ENCODE measurements at places on chromosomes 5 and 9.

GRCh38 chr5:137303509-137303908 is 195.6 kb downstream of the SPOCK1 start:
- DNase-seq = no peak

DNA sequence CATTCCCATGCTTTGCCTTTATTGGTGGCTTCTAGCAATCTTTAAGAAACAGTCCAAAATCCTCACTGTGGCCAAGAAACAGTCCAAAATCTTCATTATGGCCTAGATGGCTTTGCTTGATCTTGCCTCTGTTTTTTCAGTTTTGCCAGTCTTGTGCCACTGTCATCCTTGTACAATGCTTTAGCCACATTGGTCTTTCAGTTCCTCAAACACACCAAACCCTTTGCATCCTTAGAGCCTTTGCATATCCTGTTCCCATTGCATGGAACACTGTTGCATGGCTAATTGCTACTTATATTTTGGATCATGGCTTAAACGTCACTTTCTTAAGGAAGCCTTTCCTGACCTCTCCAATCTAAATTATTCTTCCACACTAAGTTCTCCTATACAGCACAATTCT is 22.1 kb downstream of the MRRF start:
- DNase-seq = no peak

DNA sequence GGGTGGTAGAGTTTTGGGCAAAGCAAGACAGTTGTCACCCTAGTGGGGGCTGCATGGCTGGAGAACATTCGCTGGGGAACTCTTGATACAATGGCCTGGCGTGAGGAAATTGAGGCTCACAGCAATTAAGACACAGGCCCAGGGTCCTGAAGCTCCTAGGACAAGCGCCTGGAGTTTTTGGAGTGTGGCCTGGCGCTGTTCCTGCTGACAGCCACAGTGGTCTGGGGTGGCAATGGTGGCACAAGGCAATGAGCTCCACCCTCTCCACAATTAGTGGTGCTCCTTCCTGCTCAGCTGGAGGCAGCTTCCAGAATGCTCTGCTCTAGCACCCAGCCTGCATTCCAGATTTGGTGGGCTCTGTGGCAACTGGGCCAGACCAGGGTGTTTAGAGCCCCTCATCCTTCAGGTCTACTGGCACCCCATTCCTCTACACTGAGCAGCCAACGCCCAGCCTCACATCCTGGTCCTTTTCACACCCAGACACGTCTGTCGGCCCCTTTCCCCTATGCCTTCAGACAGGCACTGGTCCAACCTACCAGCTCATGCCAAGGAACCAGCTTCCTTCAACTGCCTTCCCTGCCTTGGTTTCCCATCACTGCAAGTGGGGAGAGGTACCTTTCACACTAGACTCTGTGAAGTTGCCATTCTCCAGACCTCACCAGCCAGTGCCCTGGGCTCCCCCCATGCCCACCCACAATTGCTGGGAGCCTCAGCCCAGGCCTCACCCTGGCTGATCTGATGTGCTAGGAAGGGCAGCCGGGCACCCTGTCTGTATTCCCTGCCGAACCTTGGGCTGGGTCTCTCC is 138.1 kb upstream of the COL5A1 start:
- no peak for DNase-seq

- no peak for DNase-seq
These were observed 18.4 kb upstream of the IL17B start for GRCh38 chr5:149397530-149397929.

DNA sequence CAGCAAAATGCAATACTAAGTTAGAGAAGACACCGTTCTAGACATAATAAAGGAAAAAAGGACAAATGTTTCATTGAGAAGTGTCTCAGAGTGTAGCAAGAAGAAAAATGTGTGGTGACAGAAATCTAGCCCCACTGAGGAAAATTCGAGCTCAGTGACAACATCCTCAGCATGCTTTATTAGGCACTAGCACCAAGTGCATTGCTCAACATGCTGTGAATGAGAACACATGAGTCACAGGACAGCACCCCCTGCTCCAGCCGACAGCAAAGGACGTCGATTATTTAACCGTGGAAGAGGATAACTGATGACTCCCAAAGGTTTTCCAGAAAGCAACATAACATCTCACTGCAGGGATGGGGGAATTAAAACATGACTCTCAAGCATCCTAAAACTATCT is 182.7 kb downstream of the GNAQ start:
- DNase-seq = no peak

DNA sequence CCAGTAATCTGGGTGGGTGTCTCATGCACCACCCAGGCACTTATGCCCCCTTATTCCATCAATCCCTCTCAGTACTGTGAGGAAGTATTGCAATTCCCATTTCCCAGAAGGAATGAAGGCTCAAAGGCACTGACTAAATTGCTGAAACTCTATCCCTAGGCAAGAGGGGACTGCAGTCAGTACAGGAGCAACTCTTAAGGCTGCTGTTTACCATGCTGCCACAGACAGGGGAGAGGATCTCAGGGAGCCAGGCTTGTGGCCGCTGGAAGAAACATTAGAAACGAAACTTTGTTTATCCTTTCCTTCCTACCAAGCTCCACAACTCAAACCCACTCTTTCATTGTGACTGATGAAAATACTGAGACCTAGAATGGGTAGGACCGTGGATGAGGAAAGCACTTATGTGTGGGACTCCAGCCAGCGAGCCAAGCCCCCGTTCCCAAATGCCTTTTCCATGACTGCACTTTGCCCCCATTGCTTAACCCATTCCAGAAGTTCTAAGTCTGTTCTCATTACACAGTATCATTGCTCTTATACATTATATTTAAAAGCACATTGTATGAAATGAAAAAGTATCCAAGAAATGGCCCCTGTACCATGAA is 54.3 kb downstream of the TLE1 start:
- no peak for DNase-seq

- peak; percentile 54 for DNase-seq
These were observed 50.0 kb upstream of the SLC25A51 start for GRCh38 chr9:37953775-37954437.

GRCh38 chr5:981456-981855 is 27.1 kb upstream of the NKD2 start:
- DNase-seq = no peak

- no peak for DNase-seq
These were observed 37.9 kb downstream of the GEMIN5 start for GRCh38 chr5:154900066-154900465.

DNA sequence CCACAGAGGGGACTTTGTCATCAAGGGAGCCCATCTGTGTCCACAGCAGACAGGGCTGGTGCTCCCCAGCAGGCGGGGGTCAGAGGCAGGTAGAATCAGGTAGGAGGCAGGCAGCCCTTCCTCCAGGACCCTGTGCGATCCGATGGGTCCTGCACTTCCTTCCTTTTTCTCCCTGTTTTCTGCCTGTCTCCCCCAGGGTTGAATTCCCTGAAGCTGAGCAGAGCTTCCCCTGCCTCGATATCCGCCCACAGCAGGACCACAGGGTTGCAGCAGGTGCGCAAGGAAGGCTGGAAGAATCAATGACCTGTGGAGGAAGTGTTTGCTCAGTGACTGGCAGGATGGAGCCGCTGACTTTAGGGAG is 69.2 kb downstream of the MRPL36 start:
- DNase-seq = no peak

GRCh38 chr9:99906403-99907207 is at the start of gene STX17:
STX17 (plus strand) TSS chr9:99906654; CDS start chr9:99915240, 8,586 bp downstream.
- DNase-seq = peak; percentile 72

DNA sequence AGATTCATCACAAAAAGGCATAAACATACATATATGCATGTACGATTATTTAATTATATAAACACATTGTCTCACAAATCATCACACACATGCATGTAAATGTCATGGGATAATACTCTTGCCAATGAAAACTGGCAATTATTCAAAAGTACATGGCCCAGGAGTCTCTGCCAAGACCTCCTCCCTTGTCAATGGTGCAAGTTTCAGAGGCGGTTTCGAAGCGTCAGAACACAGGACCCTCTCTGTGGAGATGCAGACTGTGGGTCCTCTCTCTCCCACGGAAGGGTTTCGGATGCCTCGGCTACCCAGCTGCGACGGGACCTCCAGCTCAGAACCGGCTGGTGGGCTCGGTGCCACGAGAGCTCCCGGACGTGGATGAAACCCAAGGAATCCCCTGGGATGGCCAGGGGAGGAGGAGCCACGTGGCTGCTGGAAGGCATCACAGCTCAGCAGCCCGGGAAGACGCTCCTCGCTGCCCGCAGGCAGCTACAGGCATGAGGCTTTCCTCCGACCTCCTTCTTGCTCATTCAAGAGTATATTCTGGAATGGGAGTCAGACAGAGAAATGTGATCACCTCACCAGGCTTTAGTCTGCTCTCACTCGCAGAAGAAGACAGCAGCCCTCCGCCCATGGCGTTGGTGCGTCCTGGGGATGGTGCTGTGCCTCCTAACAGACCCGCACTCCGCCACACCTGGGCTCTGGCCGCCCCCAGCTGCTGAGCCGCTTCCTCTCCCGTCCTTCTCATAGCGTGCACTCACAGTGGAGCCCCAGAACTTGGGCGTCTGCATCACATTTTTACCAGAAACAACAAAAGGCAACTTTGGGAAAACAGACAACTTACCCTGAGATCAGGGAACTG is 308.8 kb downstream of the IRX2 start:
- DNase-seq = no peak

DNA sequence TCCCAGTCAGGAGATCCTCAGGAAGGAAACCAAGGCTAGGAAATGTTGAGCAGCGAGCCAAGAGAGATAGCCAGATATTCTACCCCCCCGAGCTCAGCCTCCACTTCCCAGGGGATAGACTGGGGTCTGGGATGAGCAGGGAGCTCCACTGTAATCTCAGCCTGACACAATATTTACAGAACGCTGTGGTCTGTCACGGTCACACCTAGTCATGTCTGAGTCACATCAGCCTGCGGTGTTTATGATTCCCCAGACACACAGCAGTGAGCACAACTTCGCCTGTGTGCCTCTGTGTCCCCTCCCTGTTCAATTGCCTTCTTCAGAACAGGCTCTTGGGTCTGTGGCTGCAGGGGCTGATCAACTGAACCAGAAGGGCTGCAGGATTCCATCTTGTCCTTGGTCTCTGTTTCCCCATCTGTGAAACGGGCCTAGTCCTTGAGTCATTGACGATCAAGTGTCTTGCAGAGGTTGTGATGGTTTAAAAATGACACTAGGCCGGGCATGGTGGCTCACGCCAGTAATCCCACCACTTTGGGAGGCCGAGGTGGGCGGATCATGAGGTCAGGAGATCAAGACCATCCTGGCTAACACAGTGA is 8.6 kb upstream of the PRRX2 start:
- no peak for DNase-seq

DNA sequence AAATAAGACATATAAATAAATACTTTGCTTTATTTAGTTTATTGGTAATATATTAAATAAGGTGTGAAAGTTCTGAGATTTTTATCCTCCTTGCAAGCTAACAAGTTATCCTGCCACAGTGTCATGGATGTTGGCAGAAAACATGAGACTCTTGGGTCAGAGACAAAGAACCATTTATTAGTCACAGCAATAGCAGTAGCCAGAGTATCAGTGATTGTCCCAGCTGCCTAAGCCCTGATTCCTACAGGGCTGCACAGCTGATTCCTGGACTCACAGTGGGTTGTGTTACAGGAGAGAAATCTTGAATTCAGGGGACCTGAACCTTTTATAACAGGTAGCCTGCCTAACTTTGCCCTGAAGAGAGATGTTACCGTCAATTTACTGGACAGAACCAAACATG is 304.5 kb upstream of the ZNF608 start:
- no peak for DNase-seq

DNA sequence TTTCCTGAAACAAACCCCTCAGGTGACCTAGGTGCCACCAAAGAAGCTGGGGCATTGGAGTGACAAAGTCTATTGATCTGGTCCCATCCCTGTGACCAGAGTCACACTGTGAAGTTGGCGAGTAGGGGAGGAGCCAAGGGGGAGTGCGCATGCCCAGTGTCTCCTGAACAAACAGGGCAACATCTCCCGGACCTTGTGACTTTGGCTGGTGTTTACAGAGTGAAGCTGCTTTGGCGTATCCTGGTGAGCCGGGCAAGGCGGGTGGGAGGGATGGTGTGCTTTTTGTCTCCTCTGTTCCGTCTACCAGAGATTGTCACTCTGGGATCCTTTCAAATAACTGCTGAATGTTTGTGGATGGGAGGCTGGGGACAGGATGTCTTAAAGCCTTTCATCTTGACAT is 204.5 kb downstream of the HSPA4 start:
- no peak for DNase-seq

- no peak for DNase-seq
These were observed 64.5 kb upstream of the TGFBR1 start for GRCh38 chr9:99040251-99040900.

DNA sequence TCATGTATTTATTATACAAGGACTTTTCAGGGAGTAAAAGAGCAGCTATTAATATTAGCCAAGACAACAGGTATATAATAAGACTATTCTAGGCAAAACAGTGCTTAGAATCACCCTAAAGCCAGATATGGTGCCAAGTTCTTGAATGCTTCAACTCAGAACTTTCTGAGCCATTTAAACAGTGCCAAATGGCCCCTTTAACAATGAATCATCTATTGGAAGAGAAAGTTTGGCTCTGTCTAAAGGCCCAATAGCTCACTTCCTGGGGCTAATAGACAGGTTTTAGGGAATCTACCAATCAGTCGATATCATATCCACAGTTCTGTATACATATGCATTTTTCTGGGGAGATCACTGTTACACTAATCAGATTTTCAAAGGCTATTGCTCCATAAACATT is 42.9 kb downstream of the ZNF474 start:
- no peak for DNase-seq

- no peak for DNase-seq
These were observed 180.8 kb downstream of the RASEF start for GRCh38 chr9:82882138-82882537.
